CD8-positive, alpha-beta memory T cell (primary cell): ENCODE measurements at places on chromosomes 2 and 18. TPM values are rescaled to one million over a fixed set of nuclear protein-coding genes. Genes with fewer than 3 reads are reported as not detected.

The SERPINB12 gene
- not detected for polyA plus RNA-seq

The ALPI gene
- not detected for polyA plus RNA-seq

The TXNDC2 gene
- not detected for polyA plus RNA-seq

The ID2 gene
- polyA plus RNA-seq = 378 TPM

The HOXD4 gene
- polyA plus RNA-seq = not detected

The C2orf78 gene
- not detected for polyA plus RNA-seq

The SPDYA gene
- polyA plus RNA-seq = 0.61 TPM

The ASXL3 gene
- not detected for polyA plus RNA-seq

DNA sequence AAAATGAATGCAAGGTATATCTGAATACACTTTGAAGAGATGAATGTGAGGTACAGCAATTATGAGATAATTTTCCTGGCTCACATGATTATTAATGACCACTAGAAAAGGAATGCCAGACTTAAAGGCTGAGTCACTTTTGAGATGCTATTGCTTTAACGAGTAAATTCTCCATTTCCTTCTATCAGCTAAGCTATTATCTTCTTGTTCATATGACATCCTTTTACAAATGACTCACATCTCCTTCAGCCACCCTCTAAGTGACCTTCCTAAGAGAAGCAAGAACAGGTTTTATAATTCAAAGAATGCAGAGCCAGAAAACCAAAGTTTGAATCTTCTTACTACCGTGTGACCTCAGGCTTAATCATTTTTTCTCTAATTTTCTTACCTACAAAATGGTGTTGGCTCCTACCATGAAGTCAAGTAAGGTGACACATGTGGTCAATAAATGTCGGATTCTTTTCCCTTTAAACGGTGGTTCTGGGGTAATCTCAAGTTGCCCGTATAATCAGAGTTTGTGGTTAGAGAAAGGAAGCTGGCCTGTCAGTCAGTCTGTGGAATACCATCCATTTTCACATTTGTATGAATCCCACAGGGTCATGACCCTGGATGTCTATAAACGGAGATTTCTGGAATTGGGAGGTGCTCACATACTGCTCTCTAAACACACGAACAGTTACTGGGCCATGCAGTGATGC is 184.0 kb upstream of the PID1 start:
- H3K36me3 ChIP-seq = no peaks in the 10 kb centered on the region
- no peaks in the 10 kb centered on the region for H3K27me3 ChIP-seq
- H3K4me3 ChIP-seq = no peak overlapping the region
- H3K4me1 ChIP-seq = no peaks in the 10 kb centered on the region
- no peak for DNase-seq

DNA sequence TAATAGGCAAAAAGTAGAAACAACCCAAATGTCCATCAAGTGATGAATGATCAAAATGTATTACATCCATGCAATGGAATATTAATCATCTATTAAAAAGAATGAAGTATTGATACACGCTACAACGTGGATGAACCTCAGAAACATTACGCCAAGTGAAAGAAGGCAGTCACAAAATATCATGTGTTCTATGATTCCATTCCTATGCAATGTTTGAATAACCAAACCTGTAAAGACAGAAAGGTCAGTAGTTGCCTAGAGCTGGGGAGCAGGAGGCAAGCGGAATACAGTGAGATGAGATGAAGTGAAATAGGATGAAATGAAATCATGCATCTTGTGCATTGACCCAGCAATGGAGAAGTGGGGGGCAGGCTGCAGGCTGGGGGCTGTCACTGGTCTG is 17.9 kb upstream of the COL6A3 start:
- H3K4me3 ChIP-seq = no peak overlapping the region
- H3K27me3 ChIP-seq = no peaks in the 10 kb centered on the region
- no peak overlapping the region for H3K27ac ChIP-seq
- DNase-seq = no peak
- no peaks in the 10 kb centered on the region for H3K36me3 ChIP-seq

DNA sequence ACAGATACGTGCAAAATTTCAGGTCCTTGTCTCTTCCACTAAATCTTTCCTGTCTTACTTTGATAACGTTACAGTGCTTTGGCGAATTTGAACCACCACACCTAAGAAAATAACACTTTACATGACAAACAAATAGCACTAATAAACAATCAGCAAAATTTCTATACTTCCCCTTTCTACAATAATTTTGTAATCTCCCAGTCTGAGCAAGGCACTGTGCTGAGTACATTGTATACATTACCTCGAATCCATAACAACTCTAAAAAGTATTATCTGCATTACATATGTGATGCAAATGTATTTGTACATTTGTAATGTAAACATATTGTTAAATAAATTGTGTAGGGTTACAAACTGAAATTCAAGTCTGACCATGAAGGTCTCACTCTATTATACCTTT is 49.9 kb downstream of the RTN4 start:
- no peaks in the 10 kb centered on the region for H3K36me3 ChIP-seq
- no peak for DNase-seq
- H3K27ac ChIP-seq = no peak overlapping the region
- no peak overlapping the region for H3K4me3 ChIP-seq
- no peaks in the 10 kb centered on the region for H3K27me3 ChIP-seq

DNA sequence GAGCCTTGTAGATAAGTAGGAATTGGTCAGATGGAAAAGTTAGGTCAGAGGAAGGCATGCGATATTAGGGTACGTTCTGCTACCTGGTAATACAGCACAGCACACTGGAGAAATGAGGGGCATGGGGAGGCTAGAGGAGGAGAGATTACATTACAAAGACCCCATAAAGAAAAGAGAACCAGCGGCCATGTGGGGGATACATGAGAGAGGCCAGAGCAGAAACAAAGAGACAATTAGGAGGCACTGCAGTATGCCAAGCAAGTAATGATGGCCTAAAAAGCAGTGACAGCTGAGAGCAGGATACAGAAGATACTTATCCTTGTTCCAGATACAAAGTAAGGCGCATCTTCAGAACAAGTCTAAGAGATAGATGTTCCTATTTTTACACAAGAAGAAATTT is 40.0 kb downstream of the TXNL1 start:
- no peaks in the 10 kb centered on the region for H3K27me3 ChIP-seq
- no peak for DNase-seq
- H3K27ac ChIP-seq = no peak overlapping the region
- no peaks in the 10 kb centered on the region for H3K36me3 ChIP-seq

- H3K4me3 ChIP-seq = no peak overlapping the region
- H3K36me3 ChIP-seq = no peaks in the 10 kb centered on the region
- DNase-seq = no peak
- no peaks in the 10 kb centered on the region for H3K4me1 ChIP-seq
- no peak overlapping the region for H3K27ac ChIP-seq
These were observed 2.2 kb downstream of the EPB41L3 start for GRCh38 chr18:5541644-5542043.

DNA sequence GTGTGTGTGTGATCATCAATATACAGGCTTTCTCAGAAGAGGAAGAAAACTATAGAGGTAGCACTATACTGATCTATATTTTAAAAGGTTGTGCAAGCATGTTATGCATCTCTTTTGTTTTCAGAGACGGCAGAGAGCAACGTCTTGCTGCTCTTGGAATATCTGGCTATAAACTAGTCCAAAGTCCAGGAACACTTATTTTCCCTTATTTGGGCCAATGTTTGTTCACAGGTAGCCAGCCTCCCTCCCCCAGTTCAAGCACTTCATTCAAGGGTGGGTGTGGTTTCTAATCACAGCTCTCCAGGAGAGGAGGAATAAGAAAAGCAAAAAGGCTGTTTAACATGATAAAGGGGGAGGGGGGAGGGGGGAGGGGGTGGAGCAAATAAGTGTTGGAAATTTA is 4.2 kb downstream of the FZD5 start:
- peaks cover 9% of the 10 kb centered on the region for H3K27me3 ChIP-seq
- no peaks in the 10 kb centered on the region for H3K36me3 ChIP-seq

- H3K4me1 ChIP-seq = no peaks in the 10 kb centered on the region
- H3K36me3 ChIP-seq = no peaks in the 10 kb centered on the region
- no peak for DNase-seq
- no peak overlapping the region for H3K4me3 ChIP-seq
- no peak overlapping the region for H3K27ac ChIP-seq
These were observed 304.8 kb downstream of the RND3 start for GRCh38 chr2:150182566-150183235.

GRCh38 chr2:98604547-98604946 is 3.8 kb downstream of the COA5 start:
- H3K27me3 ChIP-seq = no peaks in the 10 kb centered on the region
- no peak for DNase-seq
- H3K36me3 ChIP-seq = peaks cover 11% of the 10 kb centered on the region

- no peaks in the 10 kb centered on the region for H3K36me3 ChIP-seq
- no peak overlapping the region for H3K4me3 ChIP-seq
- H3K27me3 ChIP-seq = no peaks in the 10 kb centered on the region
- H3K4me1 ChIP-seq = no peaks in the 10 kb centered on the region
- DNase-seq = no peak
These were observed 452.1 kb upstream of the ST6GAL2 start for GRCh38 chr2:107338059-107338458.

DNA sequence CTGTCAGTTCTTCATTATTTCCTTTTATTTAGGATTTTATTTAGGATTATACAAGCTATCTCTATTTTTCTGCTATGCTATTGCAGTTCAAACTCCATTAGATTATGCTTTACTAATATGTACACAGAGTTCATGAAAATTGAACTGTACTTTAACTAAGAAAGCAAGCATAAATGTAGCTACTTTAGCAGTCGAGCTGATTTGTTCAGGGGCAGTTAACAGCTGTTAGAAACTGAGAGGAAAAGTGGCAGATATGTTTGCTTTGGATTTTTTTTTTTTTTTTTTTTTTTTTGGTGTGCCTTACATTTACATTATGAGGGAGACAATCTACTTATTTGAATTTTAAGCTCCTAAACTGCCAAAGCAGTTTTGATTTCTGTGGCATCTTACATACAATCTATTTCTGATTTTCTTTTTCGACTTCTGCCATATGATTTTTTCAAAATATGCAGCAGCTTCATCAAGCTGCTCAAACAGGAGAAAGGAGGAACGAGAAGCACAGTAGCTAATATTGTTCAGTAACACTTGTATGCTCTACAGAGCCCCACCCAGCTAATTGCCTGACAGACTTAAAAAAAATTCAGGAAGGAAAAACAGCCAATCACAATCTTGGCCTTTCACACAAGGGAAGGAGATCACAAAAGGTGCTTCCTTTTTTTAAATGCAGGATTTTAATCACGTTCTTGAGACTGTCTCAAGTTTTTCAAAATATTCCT is 233.4 kb upstream of the SIX3 start:
- no peaks in the 10 kb centered on the region for H3K4me1 ChIP-seq
- no peaks in the 10 kb centered on the region for H3K27me3 ChIP-seq
- no peaks in the 10 kb centered on the region for H3K36me3 ChIP-seq
- DNase-seq = no peak
- H3K4me3 ChIP-seq = no peak overlapping the region
- no peak overlapping the region for H3K27ac ChIP-seq

DNA sequence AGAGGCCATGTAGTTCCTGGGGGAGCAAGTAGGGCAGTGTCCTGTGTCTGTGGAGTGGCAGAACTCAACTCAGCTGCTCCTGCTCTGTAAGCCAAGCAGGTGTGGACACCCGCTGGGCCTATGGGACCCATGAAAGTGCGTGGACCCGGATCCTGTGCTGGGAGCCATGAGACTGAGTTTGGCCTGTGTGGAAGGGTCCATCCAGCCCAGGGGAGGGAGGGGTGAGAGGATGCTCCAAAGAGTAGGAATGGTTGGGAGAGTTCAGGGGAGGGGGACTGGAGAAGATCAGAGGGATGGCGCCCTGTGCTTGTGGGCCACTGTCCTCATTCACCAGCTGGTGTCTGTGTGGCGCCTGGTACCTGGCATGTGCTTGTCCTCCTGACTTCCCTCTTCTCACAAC is 226.4 kb upstream of the HS6ST1 start:
- DNase-seq = no peak
- H3K27ac ChIP-seq = no peak overlapping the region
- H3K27me3 ChIP-seq = no peaks in the 10 kb centered on the region

DNA sequence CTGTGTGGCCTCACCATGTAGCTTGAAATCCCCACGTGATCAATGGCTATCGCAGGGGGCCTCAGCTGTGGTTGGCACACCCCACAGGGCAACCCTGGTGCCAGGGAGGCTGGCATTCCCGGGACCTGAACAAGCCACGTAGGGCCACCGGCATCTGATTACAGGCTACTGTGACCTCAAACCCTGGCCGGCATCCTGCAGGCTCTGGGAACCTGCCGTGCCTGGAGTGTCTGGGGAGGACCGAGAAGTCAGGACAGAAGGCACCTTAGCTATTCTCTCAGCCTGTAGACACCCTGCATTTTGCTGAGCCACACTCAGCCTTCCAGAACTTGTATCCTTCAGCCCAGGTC is 213.0 kb downstream of the GLI2 start:
- no peak overlapping the region for H3K27ac ChIP-seq
- H3K4me1 ChIP-seq = no peaks in the 10 kb centered on the region
- H3K36me3 ChIP-seq = no peaks in the 10 kb centered on the region

DNA sequence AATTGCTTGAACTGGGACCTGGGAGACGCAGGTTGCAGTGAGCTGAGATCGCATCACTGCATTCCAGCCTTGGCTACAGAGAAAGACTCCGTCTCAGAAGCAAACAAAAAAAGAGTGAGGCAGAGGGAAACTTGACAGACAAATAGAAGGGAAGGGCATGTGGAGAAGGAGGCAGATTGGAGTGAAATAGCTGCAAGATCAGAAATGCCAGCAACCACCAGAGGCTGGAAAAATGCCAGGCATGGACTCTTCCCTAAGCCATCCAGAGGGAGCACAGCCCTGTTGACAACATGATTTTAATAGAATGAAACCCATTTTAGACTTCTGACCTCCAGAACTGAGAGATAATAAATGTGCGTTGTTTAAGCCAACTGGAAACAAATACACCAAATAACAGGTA is 447.2 kb upstream of the SPHKAP start:
- no peaks in the 10 kb centered on the region for H3K27me3 ChIP-seq
- DNase-seq = no peak
- no peaks in the 10 kb centered on the region for H3K4me1 ChIP-seq
- H3K27ac ChIP-seq = no peak overlapping the region

GRCh38 chr18:55346961-55347740 is 240.8 kb downstream of the TCF4 start:
- no peak overlapping the region for H3K27ac ChIP-seq
- H3K27me3 ChIP-seq = no peaks in the 10 kb centered on the region
- no peak for DNase-seq
- H3K36me3 ChIP-seq = no peaks in the 10 kb centered on the region
- H3K4me1 ChIP-seq = no peaks in the 10 kb centered on the region

DNA sequence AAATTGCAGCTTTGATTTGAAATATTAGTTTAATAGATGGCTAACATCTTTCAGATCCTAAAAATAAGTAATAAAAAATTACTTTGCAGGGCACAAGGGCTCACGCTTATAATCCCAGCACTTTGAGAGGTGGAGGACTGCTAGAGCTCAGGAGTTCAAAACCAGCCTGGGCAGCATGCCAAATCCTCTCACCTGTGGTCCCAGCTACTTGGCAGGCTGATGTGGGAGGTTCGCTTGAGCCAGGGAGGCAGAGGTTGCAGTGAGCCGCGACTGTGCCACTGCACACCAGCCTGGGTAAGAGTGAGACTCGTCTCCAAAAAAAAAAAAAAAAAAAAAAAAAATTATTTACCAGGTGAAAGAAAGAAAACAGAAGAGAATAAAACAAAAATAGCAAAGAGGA is 449.8 kb downstream of the NRXN1 start:
- H3K27ac ChIP-seq = no peak overlapping the region
- no peaks in the 10 kb centered on the region for H3K4me1 ChIP-seq
- no peaks in the 10 kb centered on the region for H3K27me3 ChIP-seq
- no peak overlapping the region for H3K4me3 ChIP-seq
